ENCODE measurements at places on chromosomes 13 and 19.

- no peak for DNase-seq
Measured at GRCh38 chr13:84542348-84542747, 660.1 kb upstream of the SLITRK1 start.

GRCh38 chr13:65677906-65678305, 1552.2 kb downstream of the PCDH9 start:
- peak; percentile 10 for DNase-seq

GRCh38 chr13:111315347-111315995, 5.0 kb upstream of the TEX29 start:
- DNase-seq, result no peak

DNA sequence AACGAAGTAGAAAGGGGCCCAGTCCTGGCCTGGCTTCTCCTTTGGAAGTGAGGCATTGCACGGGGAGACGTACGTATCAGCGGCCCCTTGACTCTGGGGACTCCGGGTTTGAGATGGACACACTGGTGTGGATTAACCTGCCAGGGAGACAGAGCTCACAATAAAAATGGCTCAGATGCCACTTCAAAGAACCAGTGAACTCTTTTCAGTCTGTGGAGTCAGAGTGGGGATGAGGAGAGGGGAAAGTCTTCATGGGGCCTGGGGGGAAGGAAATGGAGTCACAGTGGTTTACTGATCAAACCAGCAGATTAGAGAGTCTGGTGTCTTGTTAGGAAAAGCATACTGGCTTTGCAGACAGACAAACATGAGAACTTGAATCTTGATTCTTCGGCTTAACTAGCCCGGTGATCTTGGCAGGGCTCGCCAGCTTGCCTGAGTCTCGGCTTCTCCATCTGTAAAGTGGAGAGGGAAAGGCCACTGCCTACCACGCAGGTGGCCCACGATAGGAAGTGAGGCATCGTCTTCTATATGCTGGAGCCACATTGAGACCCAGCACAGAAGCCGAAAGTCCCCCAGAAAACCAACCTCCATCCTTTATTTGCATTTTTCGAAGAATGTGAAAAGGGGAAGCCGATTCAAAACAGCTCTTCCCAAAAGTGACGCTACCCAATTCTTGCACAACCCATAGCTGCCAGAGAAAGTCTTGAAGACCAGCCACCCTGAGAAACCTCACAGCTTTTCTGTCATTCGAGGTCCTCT, at the start of gene FFAR1:
FFAR1 (plus strand) TSS at position 732 of the 759 bp plus-strand sequence. CDS start 3,650 bp downstream, outside the sequence.
- DNase-seq, result no peak

DNA sequence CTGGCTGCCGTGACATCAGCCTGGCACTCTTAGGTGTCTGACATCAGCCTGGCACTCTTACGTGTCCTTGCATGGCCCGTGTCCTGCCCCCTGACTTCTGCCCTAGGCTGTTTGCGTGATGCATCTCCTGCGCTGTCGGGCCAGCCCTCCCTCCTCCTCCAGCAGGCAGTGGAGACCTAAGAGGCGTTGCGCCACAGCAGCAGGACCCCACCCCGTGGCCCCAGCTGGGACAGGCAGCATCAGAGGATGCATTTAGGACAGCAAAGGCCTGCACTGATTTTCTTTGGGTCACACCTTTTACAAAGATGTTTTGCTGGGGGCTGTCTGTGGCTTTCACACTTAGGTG, 65.3 kb downstream of the GPR12 start:
- peak; percentile 5 for DNase-seq

DNA sequence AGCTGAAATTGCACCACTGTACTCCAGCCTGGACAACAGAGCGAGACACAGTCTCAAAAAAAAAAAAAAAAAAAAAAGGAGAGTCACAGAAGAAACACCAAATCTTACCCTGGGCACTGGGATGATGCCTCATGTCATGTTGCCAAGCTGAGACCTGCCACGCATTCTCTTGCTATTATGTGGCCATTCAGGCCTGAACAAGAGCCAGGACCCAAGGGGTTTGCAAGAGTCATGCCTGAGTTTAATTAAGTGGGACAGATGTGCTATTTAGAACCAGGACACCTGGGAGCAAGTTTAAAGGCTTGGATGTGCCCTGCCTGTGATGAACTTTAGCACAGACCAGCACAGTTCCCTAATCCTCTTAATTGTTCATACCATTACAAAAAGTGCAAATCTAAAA, 9.8 kb downstream of the PNMA8A start:
- DNase-seq, result peak; percentile 32

GRCh38 chr13:85277748-85278147, 521.5 kb downstream of the SLITRK6 start:
- no peak for DNase-seq

DNA sequence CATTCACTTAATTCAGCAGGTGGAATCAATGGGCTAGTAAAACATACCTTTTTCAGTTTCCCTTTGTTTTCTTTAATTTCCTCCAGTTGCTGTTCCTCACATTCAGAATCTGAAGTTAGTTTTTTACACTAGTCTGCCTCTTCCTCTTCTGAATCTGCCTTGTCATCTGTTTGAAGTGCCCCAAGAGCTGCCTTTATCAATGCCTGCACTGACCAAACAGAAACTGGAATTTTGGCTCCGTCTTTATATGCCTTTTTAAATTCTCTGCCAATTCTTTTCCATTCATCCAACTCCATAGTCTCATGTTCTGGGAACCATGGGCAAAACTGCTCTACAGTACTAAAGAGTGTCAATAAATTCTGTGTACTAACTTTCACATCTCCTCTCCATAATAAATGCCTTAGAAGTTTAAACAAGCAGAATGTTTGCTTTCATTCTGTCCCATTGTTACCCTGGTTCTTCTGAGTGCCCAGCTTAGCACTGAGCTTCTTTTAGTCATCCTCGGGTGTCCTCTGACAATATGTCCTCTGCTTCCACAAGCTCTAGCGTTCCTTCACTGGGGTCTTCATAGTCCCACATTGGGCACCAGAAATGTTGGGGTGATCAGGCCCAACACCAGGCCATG, 154.2 kb downstream of the ZNF486 start:
- DNase-seq, result no peak

GRCh38 chr13:41606646-41607045, 149.3 kb downstream of the RGCC start:
- DNase-seq, result no peak

- DNase-seq, result no peak
Measured at GRCh38 chr19:54530866-54531265, 28.2 kb downstream of the LAIR2 start.

GRCh38 chr13:104895521-104895920, 1639.9 kb downstream of the EFNB2 start:
- DNase-seq, result no peak

DNA sequence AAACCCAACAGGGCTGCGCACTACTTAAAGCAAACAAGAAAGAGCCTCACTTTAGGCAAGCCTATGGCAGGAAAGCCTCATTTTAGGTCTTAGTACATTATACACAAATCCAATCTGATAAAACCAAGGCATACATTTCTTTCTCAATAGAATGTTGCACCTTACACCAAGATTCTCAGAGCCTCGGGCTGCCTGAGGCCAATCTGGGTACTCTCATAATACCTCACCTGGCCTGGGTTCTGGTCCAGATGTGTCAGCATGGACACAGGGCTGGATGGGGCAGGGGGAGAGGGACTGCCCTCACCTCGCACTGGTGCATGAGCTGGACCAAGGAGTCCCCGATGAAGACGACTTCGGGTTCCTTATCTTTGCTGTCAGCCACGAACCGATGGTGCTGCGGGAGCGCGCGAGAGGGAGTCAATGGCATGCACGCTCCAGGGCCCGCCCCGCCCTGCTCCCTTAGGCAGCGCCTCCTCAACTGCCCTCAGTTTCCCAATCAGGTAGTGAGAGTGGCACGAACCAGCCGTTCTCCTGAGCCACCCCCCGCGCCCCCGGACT, at the start of gene PRR19:
PRR19 (plus strand) TSS at position 487 of the 558 bp plus-strand sequence. CDS start 7,453 bp downstream, outside the sequence.
- no peak for DNase-seq

DNA sequence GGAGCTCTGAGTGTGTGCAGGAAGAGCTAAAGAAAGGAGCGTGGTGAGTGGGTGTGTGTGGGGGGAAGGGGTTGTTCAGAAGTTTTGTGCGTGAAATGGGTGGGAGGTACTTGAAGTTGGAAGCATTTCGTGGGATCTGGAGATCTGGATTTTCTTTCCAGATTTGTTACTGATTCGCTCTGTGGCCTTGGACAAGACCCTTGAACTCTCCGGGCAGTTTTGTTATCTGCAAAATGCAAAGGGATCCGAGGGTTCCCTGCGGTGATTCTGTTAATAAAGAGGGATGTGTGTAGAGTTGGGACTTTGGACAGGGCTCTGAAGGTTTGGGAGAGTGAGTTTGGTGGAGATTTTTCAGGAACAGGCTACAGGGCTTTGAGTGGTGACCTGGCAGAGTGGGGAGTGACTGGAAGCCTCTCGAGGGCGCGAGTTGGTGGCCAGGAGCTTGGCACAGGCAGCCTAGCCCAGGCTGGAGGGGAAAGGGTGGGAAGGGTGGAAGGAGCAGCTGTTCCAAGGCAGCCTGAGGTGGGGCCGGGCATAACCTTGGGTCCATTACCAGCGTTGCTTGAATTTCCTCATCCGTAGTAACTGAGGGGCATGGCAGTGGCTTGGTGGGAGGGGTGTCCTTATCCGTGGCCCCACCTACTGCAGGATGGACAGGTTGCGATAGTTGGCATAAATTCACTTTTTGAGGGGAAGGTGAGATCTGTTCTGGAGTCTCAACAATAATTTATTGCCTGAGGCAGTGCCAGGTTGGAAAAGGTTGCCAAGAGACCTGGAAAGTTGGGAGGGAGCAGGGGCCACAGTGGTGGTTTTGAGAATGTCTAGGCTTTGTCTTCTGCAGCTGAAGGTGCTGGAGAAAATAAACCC, 2.1 kb downstream of the ACTN4 start:
- no peak for DNase-seq

DNA sequence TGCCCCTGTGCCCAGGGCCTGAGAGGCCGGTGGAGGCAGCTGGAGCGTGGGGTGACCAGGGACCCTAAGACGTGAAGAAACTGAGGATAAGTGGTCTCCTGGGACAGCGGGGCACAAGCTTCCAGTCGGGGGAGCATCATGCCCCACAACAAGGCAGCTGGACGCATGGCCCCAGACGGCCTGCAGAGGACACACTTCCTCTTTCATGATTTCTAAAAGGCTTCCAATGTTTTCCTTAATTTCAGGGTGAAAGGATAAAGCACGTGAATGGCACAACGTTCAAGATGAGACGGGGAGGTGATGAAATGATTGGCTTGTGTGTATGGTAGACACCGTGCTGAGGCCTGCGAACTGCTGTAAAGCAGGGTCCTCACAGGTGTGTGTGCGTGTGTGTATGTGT, 20.2 kb upstream of the MYDGF start:
- no peak for DNase-seq

GRCh38 chr13:79529817-79530216, 48.9 kb downstream of the NDFIP2 start:
- DNase-seq, result no peak

GRCh38 chr19:32387701-32388392, 17.7 kb upstream of the DPY19L3 start:
- peak; percentile 73 for DNase-seq

DNA sequence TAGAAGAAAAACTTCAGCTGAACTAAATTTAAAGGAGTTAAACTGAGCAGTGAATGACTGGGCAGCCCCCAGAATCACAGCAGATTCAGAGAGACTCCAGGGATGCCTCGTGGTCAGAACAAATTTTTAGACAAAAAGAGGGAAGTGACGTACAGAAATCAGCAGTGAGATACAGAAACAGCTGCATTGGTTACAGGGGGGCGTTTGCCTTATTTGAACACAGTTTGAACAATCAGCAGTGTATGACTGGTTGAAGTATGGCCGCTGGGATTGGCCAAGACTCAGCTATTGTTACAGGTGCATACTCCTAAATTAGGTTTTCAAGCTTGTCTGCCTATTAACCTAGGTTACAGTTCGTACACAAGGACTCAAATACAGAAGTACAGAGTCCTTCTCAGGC, 2.2 kb upstream of the SPRYD7 start:
- no peak for DNase-seq
